ENCODE measurements at places on chromosomes 1 and 21.

GRCh38 chr1:42753070-42753469, 13.0 kb upstream of the CLDN19 start:
- DNase-seq = peak; percentile 70

- no peak for DNase-seq
Measured at GRCh38 chr1:185960422-185961321, 226.5 kb downstream of the HMCN1 start.

DNA sequence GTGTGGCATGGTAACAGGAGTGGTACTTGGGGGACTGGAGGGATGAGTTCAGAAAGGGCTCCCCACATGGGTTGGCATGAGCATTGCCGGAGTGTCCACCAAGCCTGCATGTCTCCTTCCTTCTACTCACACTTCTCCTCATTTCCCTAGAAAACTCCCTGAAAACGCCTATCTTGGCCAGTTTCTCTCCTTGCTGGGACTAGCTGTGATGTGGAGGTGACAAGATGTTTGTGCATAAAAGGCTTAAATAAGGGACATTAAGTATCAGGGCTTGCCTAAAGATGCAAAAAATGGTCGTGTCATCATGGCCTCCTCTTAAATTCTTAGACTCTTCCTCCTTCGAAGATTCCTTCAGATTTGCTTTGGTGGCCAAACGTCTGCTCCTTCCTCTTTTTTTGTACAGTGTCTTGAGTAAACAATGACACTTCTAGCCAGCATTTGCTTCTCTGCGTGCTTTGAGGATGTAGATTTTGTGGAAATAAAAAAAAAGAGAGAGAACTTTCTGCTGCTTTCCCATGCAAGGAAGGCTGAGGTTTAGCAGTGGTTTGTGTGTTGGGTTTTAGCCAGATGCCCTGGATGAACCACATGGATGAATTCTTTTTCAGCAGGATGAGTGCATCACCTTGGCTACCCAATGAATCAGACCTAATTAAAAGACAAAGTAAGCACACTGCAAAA, 239.1 kb upstream of the IRF2BP2 start:
- peak; percentile 27 for DNase-seq

- DNase-seq = no peak
Measured at GRCh38 chr1:167227934-167228378, 7.3 kb downstream of the POU2F1 start.

Measured in AG08396 (cell line).